Activated T-cell treated with anti-CD3 and anti-CD28 coated beads, Interleukin-2, amount 50 U/mL, for 72 hours (primary cell): ENCODE measurements at places on chromosomes 2 and 18.

DNA sequence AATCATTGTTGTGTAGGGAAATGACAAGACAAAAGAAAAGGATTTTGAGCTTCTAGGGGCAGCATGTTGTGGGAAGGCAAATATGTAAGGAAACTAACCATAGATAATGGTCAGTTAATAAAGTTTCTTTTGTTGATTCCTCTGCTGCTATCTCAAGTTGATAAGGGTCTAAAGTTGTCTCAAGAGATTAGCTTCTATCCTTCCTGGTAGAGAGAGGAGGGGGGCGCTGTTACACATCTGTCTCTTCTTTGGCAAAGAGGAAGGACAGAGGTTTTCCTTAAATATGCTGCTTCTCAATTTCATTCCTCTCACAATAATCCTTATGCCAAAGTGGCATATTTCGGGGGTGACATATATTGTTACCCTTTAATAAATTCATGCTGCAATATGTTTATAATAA lies 944.0 kb downstream of the DPP10 start:
- H3K27me3 ChIP-seq: no peaks in the 10 kb centered on the region
- no peak for DNase-seq
- H3K27ac ChIP-seq: no peak overlapping the region
- H3K4me1 ChIP-seq: no peaks in the 10 kb centered on the region
- H3K4me3 ChIP-seq: no peak overlapping the region
- peaks cover 3% of the 10 kb centered on the region for H3K36me3 ChIP-seq

GRCh38 chr18:11293794-11294193 lies 144.4 kb upstream of the PIEZO2 start:
- H3K27ac ChIP-seq: no peak overlapping the region
- no peaks in the 10 kb centered on the region for H3K4me1 ChIP-seq
- no peak for DNase-seq
- H3K36me3 ChIP-seq: no peaks in the 10 kb centered on the region

- no peaks in the 10 kb centered on the region for H3K36me3 ChIP-seq
- no peaks in the 10 kb centered on the region for H3K27me3 ChIP-seq
- no peak for DNase-seq
- no peak overlapping the region for H3K4me3 ChIP-seq
Observed at GRCh38 chr18:28132084-28132483, 44.8 kb downstream of the CDH2 start.

GRCh38 chr2:160358046-160358445 lies 135.6 kb downstream of the RBMS1 start:
- H3K4me3 ChIP-seq: no peak overlapping the region
- H3K36me3 ChIP-seq: peaks cover 11% of the 10 kb centered on the region
- DNase-seq: no peak
- H3K27ac ChIP-seq: no peak overlapping the region

DNA sequence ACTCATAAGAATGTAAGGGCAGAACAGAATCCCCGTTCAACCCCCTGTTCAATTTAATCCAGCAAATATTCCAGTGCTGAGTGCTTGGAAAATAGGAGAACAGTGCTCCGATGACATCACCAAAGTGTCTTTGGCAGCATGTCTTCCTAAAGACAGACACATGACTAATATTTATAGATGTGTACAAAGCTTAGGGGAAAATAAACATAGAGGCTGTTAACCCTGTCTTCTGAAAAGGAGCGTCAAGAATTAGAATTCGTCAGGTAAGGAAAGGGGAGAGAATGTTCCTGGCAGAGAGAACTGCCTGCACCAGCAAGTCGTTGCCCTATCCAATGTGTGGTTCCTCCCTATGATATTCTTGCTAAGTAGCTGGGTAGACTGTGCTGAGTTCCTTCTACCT lies 72.7 kb downstream of the PLB1 start:
- H3K4me1 ChIP-seq: peaks cover 15% of the 10 kb centered on the region
- peaks cover 4% of the 10 kb centered on the region for H3K36me3 ChIP-seq
- H3K4me3 ChIP-seq: no peak overlapping the region
- DNase-seq: no peak
- H3K27me3 ChIP-seq: peaks cover 22% of the 10 kb centered on the region

DNA sequence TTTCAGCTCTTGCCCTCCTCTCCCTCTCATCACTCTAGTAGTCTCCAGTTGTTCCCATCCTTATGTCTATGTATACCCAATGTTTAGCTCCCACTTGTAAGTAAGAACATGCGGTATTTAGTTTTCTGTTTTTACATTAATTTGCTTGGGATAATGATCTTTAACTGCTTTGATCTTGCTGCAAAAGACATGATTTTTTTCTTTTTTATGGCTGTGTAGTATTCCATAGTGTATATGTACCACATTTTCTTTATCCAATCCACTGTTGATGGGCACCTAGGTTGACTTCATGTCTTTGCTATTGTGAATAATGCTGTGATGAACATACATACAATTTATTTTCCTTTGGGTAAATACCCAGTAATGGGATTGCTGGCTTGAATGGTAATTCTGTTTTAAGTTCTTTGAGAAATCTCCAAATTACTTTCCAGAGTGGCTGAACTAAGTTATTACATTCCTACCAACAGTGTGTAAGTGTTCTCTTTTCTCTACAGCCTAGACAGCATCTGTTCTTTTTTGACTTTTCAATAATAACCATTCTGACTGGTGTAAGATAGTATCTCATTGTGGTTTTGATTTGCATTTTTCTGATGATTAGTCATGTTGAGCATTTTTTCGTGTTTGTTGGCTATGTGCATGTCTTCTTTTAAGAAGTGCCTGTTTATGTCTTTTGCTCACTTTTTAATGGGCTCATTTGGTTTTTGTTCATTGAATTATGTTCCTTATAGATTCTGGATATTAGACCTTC lies 179.6 kb upstream of the SLC39A10 start:
- peaks cover 14% of the 10 kb centered on the region for H3K27me3 ChIP-seq
- peak overlapping the region; percentile 44 for H3K4me3 ChIP-seq
- peak overlapping the region; percentile 66 for H3K27ac ChIP-seq
- no peak for DNase-seq
- peaks cover 16% of the 10 kb centered on the region for H3K4me1 ChIP-seq

DNA sequence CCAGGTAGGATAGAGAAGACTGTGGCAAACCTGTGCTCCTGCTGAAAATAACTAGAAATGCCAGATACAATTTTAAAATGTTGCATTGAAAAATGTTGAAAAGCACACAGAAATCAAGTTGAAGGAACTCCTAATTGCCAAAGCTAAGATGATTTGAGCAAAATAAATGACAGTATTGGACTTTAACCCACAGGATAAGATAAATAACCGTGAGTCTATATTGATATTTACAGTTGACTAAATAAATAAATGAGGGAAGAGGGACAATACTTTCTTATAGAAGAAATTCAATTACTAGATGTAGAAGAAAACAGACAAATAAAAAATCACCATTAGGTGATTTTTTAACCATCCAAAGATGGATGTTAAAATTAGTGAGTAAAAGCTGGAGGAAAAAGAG lies 59.0 kb downstream of the CWC22 start:
- peak overlapping the region; percentile 67 for H3K27ac ChIP-seq
- no peak overlapping the region for H3K4me3 ChIP-seq
- no peak for DNase-seq
- no peaks in the 10 kb centered on the region for H3K4me1 ChIP-seq
- no peaks in the 10 kb centered on the region for H3K27me3 ChIP-seq
- peaks cover 24% of the 10 kb centered on the region for H3K36me3 ChIP-seq

GRCh38 chr18:79576686-79577351 lies 102.8 kb upstream of the CTDP1 start:
- H3K27ac ChIP-seq: no peak overlapping the region
- H3K36me3 ChIP-seq: peaks cover 3% of the 10 kb centered on the region
- H3K4me1 ChIP-seq: peaks cover 13% of the 10 kb centered on the region
- H3K27me3 ChIP-seq: no peaks in the 10 kb centered on the region

- no peaks in the 10 kb centered on the region for H3K36me3 ChIP-seq
- H3K4me1 ChIP-seq: no peaks in the 10 kb centered on the region
- H3K4me3 ChIP-seq: no peak overlapping the region
- DNase-seq: no peak
Observed at GRCh38 chr2:18940184-18940583, 350.8 kb upstream of the NT5C1B start.

- no peak overlapping the region for H3K4me3 ChIP-seq
- H3K27me3 ChIP-seq: peaks cover 3% of the 10 kb centered on the region
- no peaks in the 10 kb centered on the region for H3K36me3 ChIP-seq
- no peak overlapping the region for H3K27ac ChIP-seq
- DNase-seq: no peak
- H3K4me1 ChIP-seq: no peaks in the 10 kb centered on the region
Observed at GRCh38 chr2:134762508-134762907, 43.7 kb upstream of the TMEM163 start.

GRCh38 chr2:175323162-175323561 lies 141.7 kb upstream of the ATP5MC3 start:
- peaks cover 13% of the 10 kb centered on the region for H3K27me3 ChIP-seq
- no peak overlapping the region for H3K27ac ChIP-seq
- peaks cover 1% of the 10 kb centered on the region for H3K36me3 ChIP-seq
- H3K4me3 ChIP-seq: no peak overlapping the region
- H3K4me1 ChIP-seq: no peaks in the 10 kb centered on the region

- no peak for DNase-seq
- no peaks in the 10 kb centered on the region for H3K4me1 ChIP-seq
- no peak overlapping the region for H3K4me3 ChIP-seq
- no peaks in the 10 kb centered on the region for H3K27me3 ChIP-seq
- no peaks in the 10 kb centered on the region for H3K36me3 ChIP-seq
- no peak overlapping the region for H3K27ac ChIP-seq
Observed at GRCh38 chr2:19942199-19942598, 40.4 kb upstream of the TTC32 start.

- DNase-seq: no peak
- H3K36me3 ChIP-seq: no peaks in the 10 kb centered on the region
Observed at GRCh38 chr2:56372071-56372656, 188.4 kb downstream of the CCDC85A start.

DNA sequence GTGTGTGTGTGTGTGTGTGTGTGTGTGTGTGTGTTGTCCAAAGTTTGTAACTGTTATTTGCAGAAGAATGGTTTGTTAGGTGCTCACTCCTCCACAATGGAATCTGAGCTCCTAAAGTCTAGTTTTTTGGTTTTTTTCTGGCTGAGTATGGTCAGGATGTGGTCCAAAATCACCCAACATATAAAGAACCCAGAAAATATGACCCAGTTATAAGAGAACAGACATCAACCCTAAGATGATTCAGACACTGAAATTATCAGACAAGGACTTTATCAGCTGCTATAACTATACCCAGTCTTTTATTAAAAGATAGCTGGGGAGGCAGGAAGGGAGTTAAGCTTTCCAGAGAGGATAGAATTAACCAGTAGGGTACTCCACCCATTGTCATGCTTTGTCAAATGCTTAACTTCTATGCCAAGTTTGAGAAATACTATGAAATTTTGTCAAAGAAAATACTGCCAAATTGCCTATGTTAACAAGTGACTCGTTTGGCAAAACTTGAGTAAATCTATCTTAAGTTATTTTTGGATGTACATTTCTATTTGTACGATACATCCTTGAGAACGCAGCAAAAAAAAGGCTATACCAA lies 57.5 kb downstream of the TANK start:
- peaks cover 23% of the 10 kb centered on the region for H3K4me1 ChIP-seq
- H3K36me3 ChIP-seq: peaks cover 15% of the 10 kb centered on the region
- no peak overlapping the region for H3K27ac ChIP-seq
- H3K4me3 ChIP-seq: no peak overlapping the region

DNA sequence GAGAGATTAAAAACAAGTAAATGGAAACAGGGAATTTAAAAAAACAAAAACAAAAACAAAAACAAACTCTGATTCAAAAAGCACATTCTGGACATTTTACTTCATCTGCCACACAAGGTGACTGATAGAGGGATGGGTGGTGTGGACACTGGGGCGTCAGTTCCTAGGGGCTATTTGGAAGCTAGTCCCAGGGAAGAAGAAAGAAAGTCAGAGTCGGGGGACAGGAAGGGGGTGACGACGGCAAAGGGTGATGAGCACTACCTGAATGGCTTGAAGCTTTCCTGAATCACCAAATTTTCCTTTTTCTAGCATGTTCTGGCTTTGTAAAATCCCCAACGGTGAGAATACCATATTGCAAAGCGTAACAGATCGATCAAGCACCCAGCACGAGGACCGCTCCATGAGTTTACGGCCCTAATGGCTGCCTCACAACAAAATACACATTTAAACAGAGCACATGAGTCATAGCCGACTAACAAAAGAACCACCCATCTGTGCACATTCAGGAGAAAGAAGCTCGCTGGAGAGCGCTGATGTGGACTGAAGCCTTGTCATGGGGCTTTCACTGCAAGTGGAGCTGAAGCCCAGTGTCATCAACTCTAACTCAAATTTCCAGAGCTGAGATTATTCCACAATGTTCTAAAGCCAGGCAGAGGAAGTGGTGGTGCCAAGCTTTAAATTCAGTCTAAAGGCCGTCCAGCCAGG lies 178.9 kb downstream of the LNPK start:
- H3K27ac ChIP-seq: no peak overlapping the region
- H3K36me3 ChIP-seq: no peaks in the 10 kb centered on the region
- no peak for DNase-seq
- no peaks in the 10 kb centered on the region for H3K4me1 ChIP-seq
- no peak overlapping the region for H3K4me3 ChIP-seq

- no peak overlapping the region for H3K27ac ChIP-seq
- DNase-seq: no peak
- H3K4me3 ChIP-seq: no peak overlapping the region
- H3K27me3 ChIP-seq: peaks cover 16% of the 10 kb centered on the region
Observed at GRCh38 chr2:232029346-232029745, 67.8 kb downstream of the DIS3L2 start.

DNA sequence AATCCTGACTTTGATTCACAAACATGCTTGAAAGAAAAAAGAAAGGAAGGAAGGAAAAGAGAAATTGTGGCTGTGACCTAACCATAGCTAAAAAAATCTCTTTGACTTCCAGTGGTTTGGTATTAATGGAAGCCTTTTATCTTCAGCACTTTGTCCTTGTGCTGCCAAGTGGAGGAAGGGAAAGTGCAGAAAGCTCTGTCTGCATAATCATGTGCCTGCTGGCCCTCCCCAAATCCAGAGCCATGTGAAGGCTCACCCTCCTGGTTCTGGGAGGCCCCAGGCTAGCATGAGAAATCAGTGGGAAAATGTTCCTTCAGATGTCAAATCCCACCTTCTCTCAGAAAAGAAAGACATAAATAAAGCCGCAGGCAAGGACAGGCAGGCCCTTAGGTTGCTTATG lies 48.3 kb upstream of the BMPR2 start:
- H3K27me3 ChIP-seq: no peaks in the 10 kb centered on the region
- peaks cover 4% of the 10 kb centered on the region for H3K36me3 ChIP-seq
- no peak overlapping the region for H3K4me3 ChIP-seq
- DNase-seq: no peak
- H3K27ac ChIP-seq: no peak overlapping the region
- no peaks in the 10 kb centered on the region for H3K4me1 ChIP-seq

DNA sequence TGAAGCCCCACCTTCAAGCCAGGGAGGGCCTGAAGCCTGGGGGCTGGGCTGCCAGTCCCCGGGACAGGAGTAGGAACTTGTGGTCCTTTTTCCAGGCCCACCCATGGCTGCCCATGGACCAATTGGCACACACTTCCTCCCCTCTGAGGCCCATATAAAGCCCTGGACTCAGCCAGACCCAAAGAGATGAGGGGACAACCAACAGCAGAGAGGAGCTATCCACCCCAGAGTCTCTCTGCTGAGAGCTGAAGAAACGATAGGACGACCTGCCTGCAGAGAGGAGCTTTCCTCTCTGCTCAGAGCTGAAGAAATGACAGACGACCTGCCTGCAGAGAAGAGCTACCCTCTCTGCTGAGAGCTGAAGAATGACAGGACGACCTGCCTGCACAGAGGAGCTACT lies 43.8 kb upstream of the PEX13 start:
- no peaks in the 10 kb centered on the region for H3K36me3 ChIP-seq
- no peaks in the 10 kb centered on the region for H3K27me3 ChIP-seq
- DNase-seq: no peak
- peaks cover 45% of the 10 kb centered on the region for H3K4me1 ChIP-seq
- H3K4me3 ChIP-seq: no peak overlapping the region

- no peak overlapping the region for H3K4me3 ChIP-seq
- H3K36me3 ChIP-seq: peaks cover 8% of the 10 kb centered on the region
- no peak for DNase-seq
- H3K27ac ChIP-seq: no peak overlapping the region
- peaks cover 33% of the 10 kb centered on the region for H3K27me3 ChIP-seq
Observed at GRCh38 chr2:7417845-7418742, 500.9 kb downstream of the RNF144A start.
